PC-3 (cell line): ENCODE measurements at places on chromosomes 1 and 21.

- no peak for DNase-seq
These were observed 62.7 kb downstream of the CAPN2 start for GRCh38 chr1:223775054-223775453.

GRCh38 chr1:220905650-220906560 lies 26.7 kb downstream of the HLX start:
- peak; percentile 87 for DNase-seq

GRCh38 chr1:206814716-206815341 lies 42.5 kb upstream of the IL10 start:
- DNase-seq, result no peak

DNA sequence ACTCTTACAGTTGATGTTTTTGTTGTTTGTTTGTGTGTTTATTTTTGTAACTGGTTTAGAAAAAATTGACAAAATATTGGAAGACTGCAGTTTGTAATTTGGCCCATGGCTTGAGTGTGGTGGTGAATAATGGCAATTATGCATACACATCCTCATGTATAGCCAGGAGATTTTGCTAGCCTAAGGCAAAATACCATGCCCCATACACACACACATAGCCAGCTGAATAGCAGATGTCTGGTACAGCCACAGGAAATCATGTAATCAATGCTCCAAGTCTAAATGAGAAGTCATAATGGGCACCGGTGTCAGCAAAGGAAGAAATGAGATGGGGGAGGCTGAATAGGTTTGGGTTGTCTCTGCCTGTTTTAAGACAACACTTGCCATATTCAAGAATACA lies 135.2 kb upstream of the COA6 start:
- DNase-seq, result no peak

DNA sequence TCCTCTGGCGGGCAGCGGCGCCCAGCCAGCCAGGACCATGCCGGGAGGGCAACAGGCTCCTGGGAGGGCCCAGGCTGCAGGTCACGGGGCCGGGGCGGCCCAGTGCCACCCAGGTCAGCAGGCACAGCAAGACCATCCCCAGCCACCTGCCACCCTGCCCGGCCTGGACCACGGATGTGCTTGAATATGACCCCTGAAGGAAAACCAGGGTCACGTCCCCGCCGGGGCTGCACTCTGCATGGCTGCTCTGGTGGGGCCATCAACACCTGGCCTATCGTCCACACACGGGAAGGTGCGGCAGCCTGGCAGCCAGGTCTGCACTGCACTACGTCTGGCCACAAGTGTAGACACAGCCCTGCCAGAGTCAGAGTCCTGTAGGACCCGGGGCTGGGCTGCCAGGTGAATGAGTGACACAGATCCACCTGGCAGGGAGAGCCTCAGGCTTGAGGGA lies 6.9 kb downstream of the WNT9A start:
- DNase-seq, result no peak

GRCh38 chr1:216804111-216804510 lies 80.9 kb upstream of the ESRRG start:
- DNase-seq, result no peak

- no peak for DNase-seq
These were observed 76.7 kb downstream of the TRIM11 start for GRCh38 chr1:228329887-228330286.

DNA sequence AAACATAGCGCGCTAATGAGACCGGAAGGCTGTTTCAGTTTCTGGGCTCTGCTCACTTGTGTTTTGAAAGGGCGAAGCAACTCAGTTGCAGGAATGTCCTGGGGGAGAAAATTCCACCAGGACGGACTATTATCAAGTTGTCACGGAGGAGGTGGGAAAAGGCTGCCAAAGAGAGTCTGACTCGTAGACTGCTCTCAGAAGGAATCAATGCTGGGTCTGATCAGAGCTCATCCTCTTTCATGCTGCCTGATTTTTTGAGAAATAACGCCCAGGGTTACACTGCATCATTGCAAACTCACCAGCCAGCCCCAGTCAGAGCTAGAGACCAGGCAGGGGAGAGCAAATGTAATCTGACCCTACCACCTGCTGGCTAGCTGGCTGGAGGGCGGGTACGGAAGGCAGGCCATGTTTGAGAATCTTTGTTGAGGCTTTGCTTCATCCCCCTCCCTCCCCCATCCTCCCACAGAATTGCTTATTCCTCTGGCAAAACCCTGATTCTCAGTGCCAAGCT lies 36.4 kb upstream of the BCL9 start:
- DNase-seq, result peak; percentile 49

DNA sequence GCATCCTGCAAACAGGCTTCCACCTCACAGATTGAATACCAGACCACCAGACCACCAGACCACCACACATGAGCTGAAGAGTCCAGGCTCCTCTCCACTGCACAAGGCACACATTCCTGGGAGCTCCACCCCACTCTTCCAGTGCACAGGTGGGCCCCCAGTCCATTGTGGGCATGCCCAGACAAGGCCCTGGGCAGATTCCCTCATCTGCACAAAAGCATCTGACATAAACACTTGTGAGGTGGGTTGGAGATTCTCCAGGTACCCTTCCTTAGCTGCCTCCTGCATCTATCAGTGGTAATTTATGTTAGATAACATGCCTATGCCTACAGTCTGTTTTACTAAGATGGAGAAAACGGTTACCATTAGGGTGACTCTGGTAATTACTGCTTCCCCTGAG lies 11.6 kb upstream of the CTBS start:
- no peak for DNase-seq

GRCh38 chr21:34640858-34641257 lies 25.9 kb upstream of the RCAN1 start:
- peak; percentile 83 for DNase-seq

- DNase-seq, result no peak
These were observed at the start of gene TNNT2 for GRCh38 chr1:201377611-201378092. TNNT2 (minus strand) TSS chr1:201377680; CDS start chr1:201373254, 4,426 bp downstream.

GRCh38 chr1:82161700-82162141 lies 361.0 kb downstream of the ADGRL2 start:
- peak; percentile 14 for DNase-seq

DNA sequence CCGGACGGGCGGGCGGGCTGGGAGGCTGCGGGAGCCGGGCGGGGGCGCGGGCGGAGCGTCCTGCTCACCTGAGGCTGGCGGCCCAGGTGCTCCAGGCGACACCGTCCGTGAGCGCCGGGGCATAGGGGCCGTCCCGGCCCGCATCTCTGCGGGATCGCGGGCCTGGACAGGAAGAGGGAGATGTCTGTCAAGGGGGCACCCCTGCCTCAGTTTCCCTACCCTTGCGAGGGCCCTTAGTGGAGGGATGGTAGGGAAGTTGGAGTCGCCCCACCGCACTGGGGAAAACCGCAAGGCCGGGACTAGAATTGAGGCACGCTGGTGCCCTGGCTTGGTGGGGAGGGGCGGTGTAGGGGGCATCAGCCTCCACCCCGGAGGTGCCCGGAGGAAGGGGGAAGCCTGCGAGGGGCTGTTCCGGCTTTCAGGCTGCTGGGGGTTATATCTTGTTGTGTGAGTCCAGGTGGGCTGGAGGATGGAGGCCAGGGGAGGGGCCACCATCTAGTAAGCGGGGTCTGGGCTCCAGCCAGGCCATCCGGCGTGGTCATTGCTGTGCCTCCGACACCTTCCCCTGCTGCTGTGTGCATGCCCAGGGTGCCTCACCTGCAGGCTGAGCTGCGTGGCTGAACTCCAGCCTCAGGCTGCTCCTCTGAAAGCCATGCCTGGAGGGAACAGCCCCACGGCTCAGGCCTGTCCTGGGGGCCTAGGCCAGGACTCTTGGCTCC lies 580 bp downstream of the VWA1 start:
- DNase-seq, result no peak

DNA sequence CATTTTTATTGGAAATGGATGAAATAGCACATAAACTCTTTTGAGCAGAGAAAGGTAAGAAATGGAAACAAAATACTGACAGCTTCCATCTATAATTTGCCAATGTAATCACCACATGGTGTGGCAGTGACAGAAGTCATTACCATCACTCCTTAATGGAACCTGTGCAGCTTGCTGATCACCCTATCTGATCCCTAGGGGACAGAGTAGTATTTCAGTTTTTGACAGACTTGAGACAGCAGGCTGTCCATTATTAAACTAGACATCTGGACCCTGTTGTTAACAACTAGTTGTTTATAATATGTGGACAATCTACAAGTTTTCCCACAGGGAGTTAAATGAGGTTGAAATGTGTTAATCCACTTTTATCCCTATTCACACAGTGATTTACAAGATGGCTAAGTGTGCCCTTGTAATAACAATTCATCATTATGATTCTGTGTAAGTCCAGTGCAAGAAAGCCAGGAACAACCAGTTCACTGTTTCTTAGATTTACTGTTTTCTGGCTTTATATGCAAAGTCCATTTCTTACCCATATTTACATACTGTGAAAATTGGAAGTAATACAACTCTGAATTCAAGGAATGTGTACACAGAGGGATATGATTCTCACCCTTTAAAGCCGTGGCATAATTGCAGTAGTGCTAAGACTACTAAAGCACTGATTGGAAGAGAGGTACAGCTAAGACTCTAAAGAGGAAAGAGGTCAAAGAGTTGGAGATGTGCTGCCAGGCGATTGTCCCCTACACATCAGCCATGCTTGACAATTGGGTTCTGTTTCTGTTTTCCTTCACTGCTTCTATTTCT lies 9.1 kb downstream of the KCNT2 start:
- no peak for DNase-seq

DNA sequence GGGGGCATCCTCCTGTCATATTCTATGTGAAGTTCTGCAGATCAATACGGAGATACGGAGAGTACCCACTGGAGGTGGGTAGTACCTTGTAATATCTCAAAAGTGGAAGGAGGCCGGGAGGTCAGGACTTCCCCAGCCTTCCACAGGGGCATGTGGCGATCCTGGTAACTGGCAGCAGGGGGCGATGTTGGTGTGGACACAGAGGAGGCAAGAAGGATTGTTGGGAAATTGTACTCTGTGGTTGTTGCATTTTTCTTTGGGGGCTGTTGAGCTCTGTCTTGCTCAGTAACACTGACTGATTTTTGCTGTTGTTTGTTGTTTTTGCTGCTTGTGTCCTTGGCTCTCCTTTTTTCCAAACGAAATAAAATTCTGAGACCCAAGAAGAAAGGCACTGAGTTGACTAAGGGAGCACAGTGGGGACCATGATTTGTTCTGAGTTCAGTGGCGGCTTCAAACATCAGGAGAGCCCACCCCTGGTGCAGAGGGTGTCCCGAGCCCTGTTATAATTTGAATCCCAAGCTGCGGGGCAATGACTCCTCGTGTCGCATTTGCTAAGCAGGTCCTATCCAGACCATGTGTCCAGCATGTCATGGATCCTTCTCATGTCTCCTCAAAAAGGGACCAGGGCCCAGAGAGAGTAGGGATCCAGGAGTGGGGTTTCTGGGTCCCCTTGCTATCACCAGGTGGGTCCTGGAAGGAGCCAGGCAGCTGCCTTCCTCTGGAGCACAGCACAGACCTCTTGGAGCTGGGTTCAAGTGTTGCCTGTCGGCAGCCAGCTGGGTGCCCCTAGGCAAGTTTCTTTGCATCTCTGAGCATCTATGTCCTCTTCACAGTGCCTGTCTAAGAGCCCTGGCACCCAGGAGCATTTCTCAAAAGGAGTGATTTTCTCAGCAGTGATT lies 22.8 kb downstream of the LHX4 start:
- peak; percentile 72 for DNase-seq

DNA sequence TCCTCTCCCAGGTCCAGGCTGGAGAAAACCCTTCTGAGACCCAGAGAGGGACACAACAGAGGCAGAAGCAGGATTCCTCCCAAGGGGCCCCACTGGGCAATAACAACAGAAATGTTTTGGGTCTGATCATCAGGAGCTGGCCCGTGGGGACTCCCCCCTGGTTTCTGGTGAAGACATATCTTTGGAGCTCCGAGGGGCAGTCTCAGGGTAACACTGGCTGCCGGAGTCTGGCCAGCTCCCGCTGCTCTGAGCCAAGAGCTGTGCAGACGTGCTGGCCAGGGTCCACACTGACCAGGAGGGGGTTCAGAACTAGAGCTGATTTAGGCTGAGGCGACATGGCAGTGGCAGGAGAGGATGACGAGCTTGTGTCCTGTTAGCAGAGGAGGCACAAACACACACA lies 13.1 kb downstream of the ECE1 start:
- DNase-seq, result no peak

GRCh38 chr1:88224906-88225305 lies 459.2 kb upstream of the PKN2 start:
- no peak for DNase-seq
